ENCODE measurements at places on chromosomes 4 and X.
A peak's percentile ranks its signal among the peaks of the same experiment; 100 is the strongest.

GRCh38 chr4:155582971-155583437, 83.6 kb upstream of the GUCY1A1 start:
- DNase-seq = no peak

DNA sequence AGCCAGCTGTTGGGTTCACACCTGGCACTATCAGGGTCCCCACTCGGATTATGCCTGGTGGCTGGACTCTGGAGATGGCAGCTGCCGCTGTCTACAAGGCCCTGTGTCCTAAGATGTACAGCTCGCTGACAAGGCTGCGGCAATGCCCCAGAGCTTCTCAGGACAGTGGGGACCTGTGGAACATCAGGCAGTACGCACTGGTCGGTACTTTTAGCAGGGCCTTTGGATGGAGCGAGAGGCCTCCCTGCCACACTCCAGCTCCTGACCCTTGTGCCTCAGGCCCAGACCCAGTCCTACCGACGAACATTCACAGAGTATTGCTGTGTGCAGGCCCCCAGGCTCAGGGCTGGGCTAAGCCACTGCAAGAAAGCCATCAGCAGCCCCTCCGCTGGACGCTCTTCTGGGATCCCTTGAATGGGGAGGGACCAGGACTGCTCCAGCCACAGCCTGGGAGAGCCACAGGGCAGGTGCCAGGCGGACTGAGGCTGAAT, 45.7 kb upstream of the HMX1 start:
- DNase-seq = no peak

- DNase-seq = no peak
These were observed 59.9 kb upstream of the PDGFRA start for GRCh38 chr4:54169176-54169575.

DNA sequence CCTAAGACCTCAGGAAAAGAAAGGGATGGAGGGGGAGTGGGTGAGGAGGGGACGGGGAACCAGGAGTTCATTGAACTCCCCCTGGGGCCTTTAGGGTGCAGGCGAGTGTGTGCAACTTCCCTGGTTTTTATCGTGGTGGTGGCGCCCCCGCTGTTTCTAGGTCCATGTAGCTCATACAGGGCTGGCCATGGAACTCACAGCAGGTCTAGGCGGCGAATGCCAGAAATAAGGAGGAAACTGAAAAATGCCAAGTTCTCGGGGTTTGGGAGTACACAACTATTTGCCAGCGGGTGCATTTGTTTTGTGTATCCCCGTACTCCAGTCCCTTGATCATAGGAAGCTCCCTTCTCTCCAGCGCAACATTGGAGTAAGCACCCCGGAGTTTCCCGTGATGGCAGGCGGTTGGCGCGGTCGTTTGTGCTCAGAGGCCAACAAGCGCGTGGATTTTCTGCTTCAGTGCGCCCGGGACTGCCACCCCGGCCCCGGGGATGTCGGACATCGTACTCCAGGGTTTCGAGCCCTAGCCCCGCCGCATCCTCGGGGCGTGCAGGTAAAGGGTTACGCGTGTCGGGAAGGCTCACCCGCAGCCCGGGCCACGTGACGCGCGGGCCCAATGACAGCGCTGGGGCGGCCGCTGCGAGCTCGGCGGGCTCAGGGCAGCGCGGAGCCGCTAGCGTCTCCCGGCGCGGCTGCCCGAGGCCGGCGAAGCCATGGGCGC, 208.9 kb downstream of the NWD2 start:
- DNase-seq = peak; percentile 58

GRCh38 chrX:103831803-103832544, at the start of gene RAB9B:
Gene RAB9B (minus strand): TSS chrX:103832257. CDS start chrX:103825784, 6,473 bp downstream.
- DNase-seq = peak; percentile 42

DNA sequence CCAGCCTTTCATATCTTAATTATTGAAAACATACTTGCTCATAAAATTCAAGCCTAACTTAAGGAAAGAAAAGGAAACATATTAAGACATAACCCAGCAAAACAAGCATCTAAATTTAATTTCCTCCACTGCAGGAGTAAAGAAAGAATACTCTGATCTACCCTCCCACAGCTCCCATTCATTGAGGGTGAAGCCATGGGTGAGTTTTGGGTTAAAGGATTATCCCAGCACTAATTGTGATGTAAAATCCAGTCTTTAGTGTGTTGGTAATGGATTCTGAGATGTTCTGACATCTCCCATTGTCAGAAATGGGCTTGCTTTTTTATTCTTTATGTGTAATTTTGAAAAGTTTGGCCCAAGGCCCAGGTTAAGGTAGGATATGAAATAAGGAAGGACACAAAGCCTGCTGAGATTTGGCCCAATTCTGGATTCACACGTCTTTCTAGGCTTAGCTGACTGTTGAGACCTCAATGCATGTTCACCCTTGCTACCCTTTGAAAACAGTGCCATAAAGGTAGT, 50.4 kb downstream of the SPARCL1 start:
- no peak for DNase-seq

DNA sequence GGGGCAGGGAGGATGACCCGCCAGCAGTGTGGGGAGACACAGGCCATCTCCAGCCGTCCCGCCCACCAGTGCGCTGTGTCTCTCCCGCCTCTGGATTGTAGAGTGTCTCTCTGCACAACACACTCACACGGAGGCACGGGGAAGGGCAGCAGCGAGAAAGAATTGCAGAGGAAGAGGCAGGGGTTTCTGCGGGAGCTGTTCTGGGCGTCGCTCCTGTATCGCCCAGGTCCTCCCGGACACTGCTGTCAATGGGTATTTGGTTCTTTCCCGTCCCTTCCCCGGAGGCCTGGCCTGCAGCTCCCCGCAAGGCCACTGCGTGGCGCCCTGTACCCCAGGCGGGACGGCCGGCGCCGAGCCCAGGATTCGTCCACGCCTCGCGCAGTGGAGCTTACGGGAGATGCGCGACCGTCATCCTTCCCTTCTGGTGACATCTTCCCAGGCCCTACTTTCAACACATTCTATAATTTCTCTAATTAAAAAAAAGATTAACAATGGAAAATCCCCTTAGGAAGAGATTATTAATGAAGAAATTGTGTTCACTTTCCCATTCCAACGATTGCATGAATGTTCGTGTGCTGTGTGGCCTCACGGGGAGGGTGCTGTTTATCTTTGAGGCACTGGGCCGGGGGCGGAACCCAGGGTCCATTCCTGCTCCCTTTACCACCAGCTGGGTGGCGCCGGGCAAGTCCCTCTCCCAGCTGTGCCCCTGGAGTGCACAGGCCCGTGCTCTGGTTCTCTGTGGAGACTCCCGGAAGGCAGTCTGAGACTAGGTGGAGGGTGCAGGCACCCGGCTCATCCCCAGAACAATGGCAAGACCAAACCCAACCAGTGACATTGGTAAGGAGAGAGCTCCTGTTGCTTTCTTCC, 95.7 kb downstream of the CPZ start:
- DNase-seq = no peak

GRCh38 chr4:143559757-143560147, 46.2 kb downstream of the SMARCA5 start:
- no peak for DNase-seq

DNA sequence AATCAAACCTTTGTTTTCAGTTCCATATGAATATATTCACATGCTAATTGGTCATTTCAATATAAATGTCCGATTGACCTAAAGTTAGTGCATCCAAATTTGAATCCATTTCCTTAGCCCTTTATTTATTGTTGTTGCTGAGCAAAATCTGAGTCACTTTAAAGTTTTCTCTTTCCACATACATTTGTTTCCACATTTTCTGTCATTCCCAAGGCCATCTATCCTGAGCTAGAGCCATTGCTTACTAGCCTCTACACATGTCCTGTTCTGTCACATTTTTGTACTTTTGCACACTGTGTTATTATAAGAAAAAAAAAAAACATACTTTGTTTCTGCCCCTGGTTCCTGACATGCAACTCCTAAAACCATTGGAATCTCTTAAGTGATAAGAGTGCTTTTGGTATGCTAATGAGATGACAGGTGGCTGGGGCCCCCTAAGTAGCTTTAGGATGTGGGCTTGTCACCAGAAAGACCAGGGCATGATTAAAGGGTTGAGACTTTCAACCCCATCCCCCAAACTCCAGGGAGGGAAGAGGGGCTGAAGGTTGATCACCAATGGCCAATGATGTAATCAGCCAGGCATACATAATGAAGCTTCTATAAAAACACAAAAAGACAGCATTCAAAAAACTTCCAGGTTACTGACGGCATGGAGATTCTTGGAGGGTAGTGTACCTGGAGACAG, 353.3 kb upstream of the MAGEB16 start:
- no peak for DNase-seq
